ENCODE measurements at places on chromosomes 1 and 21.

GRCh38 chr1:119462964-119463363 is 44.0 kb upstream of the HSD3B1 start:
- H3K4me3 ChIP-seq: no peak overlapping the region
- no peaks in the 10 kb centered on the region for H3K27me3 ChIP-seq
- H3K4me1 ChIP-seq: no peaks in the 10 kb centered on the region
- H3K27ac ChIP-seq: no peak overlapping the region
- no peak for DNase-seq

DNA sequence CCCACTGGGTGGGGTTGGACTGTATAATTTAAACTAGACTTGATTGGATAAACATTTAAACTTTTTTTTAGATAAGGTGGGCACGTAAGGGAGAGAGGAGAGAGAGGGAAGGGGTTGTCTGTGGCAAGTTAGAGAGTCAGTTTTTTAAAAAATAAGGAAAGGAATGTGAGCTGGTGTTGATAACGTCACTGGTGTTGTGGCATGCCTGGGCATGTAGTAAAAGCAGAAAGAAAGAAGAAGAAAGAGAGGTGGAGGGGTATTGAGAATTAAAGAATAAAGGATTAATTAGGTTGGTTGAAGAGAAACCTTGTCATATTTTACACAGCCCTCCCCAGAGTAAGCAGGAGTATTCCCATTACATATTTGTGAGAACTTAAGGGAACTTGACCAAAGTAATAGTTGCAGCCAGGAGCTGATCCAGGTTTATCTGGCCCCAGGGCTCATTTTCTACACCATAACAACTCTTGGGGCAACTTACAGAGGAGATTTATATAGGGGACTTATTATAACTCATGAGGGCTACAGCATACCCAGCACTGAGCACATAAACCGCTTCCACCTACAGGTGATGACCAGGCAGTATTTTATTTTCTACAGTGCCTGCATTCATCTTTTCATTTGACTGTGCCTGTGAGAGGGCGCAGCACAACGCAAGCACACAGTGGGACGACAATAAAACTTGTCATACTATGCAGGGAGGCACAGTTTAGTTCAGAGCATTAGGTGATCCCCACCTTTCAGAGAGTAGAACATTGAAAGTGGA is 70.2 kb downstream of the CCDC30 start:
- H3K27ac ChIP-seq: no peak overlapping the region
- no peak for DNase-seq
- H3K4me1 ChIP-seq: no peaks in the 10 kb centered on the region
- H3K4me3 ChIP-seq: no peak overlapping the region

DNA sequence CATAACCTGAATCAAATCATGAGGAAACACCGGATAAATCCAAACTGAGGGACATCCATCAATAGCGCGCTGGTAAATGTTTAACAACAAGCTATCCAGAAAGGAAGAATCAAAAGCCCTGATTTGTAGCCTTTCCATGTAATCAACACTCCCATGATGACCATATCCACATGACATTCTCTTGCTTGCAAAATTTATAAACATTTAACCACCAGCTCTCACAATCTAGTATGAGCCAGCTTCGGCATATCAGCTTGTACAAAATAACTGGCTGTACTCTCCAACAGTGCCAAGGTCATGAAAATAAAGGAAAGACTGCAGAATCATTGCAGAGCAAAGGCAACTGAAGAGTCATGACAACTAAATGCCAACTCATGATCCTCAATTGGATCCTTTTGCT is 15.7 kb downstream of the HSD11B1 start:
- no peak overlapping the region for H3K4me3 ChIP-seq
- H3K4me1 ChIP-seq: no peaks in the 10 kb centered on the region
- H3K36me3 ChIP-seq: no peaks in the 10 kb centered on the region
- H3K27ac ChIP-seq: no peak overlapping the region
- H3K27me3 ChIP-seq: peaks cover 18% of the 10 kb centered on the region
- DNase-seq: no peak

DNA sequence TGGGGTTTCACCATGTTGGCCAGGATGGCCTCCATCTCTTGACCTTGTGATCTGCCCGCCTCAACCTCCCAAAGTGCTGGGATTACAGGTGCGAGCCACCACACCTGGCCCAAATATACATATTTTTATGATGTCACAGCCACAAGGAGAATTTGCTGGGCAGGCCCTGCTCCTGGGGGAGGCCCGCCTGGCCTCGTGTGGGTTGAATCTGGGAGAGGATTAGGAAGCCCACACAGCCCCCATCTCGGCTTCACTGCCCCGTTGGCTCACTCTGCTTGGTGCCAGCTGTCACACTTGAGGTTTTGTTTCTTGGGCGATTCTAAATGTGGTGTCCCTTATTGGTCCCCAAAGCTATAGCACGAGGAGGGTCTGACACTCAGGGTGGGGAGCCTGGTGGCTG is 335.7 kb upstream of the AJAP1 start:
- H3K4me1 ChIP-seq: peaks cover 24% of the 10 kb centered on the region
- H3K36me3 ChIP-seq: no peaks in the 10 kb centered on the region
- no peak overlapping the region for H3K27ac ChIP-seq
- no peak for DNase-seq
- H3K27me3 ChIP-seq: no peaks in the 10 kb centered on the region
- no peak overlapping the region for H3K4me3 ChIP-seq

- H3K27ac ChIP-seq: no peak overlapping the region
- H3K27me3 ChIP-seq: no peaks in the 10 kb centered on the region
- no peak for DNase-seq
Observed at GRCh38 chr1:51265618-51266017, 29.5 kb downstream of the RNF11 start.

DNA sequence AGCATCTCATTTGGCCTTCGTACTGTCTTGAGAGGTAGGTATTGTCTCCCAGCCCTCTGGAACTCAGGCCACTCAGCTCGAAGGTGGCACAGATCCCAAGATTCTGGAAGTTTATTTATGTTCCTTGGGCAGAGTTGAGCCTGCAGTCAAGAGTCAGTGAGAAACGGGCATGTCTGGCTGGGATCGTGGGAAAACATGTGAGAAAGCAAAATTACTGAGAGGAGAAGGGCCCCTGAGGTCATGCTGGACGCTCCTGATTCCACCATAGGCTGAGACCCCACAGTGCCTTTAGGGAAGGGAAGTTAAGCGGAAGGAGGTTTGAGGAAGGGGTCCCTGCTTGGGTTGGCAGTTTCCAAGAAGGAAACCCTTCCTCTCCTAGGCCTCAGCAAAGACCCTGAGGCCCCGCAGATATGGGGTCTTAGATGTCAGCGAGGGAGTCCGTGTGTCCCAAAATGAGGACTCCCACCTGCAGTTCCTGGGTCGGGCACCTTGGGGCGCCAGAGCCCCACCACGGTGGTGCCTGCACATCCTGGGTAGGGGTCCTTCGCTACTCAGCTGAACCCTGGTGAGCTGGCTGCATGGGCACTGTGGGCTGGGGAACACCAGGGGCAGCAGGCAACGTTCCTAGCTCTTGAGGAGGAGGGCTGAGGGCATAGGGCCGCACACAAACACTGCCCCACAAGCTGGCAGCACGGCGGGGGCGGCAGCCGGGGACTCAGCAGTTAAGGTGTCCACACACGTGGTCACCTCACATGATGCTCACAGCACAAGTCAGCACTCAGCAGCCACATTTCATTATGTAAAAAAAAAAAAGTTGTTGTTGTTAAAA is 12.3 kb upstream of the SEMA4A start:
- DNase-seq: peak; percentile 85
- H3K36me3 ChIP-seq: no peaks in the 10 kb centered on the region
- no peak overlapping the region for H3K27ac ChIP-seq

DNA sequence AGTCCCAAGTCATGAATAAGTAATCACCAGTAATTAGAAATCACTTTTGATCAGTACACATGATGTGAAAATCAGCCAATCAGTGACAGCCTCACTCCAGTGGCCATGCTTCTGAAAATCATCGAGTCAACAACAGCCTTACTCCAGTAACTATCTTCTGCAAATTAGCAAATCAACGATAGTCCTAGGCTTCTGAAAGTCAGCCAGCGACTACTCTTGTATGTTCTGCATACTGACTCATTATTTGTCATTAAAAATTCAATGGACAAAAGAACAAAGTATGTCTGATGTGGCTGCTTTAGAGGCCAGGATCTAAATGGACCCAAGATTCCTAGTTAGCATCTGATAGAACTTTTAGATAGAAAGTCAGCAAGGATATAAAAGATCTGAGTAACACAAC is 102.5 kb downstream of the GPR52 start:
- H3K27me3 ChIP-seq: no peaks in the 10 kb centered on the region
- no peak for DNase-seq
- no peak overlapping the region for H3K4me3 ChIP-seq
- no peak overlapping the region for H3K27ac ChIP-seq
- no peaks in the 10 kb centered on the region for H3K4me1 ChIP-seq
